ENCODE measurements at places on chromosomes 11 and 22. TPM values are rescaled to one million over a fixed set of nuclear protein-coding genes. Genes with fewer than 3 reads are reported as not detected.
A peak's percentile ranks its signal among the peaks of the same experiment; 100 is the strongest.

GRCh38 chr11:121281698-121282097 is 10.9 kb upstream of the SC5D start:
- H3K4me3 ChIP-seq = no peak overlapping the region
- H3K27me3 ChIP-seq = peaks cover 36% of the 10 kb centered on the region
- DNase-seq = no peak
- no peak overlapping the region for H3K27ac ChIP-seq
- peaks cover 1% of the 10 kb centered on the region for H3K36me3 ChIP-seq

DNA sequence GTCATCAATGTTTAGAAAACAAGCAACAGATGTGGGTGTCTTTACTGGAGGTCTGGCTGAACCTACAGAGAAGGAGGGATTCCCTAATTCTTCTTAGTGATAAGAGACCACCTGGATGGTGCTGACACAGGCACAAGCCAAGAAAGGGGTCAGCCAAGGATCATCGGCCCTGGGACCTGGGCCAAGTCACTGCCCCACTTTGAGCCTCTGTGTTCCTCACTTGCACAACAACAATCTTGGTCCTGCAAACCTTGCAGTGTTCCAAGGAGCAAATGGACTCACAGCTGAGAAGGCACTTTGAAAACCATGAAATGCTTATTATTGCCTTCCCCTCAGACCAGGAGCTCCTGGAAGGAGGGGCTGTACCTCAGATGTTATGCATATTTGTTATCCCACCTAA is 7.0 kb upstream of the KCNE3 start:
- H3K4me1 ChIP-seq = no peaks in the 10 kb centered on the region
- no peak for DNase-seq
- H3K27ac ChIP-seq = no peak overlapping the region
- H3K27me3 ChIP-seq = peaks cover 3% of the 10 kb centered on the region
- H3K4me3 ChIP-seq = no peak overlapping the region
- no peaks in the 10 kb centered on the region for H3K36me3 ChIP-seq

The EMID1 gene
- total RNA-seq = not detected

DNA sequence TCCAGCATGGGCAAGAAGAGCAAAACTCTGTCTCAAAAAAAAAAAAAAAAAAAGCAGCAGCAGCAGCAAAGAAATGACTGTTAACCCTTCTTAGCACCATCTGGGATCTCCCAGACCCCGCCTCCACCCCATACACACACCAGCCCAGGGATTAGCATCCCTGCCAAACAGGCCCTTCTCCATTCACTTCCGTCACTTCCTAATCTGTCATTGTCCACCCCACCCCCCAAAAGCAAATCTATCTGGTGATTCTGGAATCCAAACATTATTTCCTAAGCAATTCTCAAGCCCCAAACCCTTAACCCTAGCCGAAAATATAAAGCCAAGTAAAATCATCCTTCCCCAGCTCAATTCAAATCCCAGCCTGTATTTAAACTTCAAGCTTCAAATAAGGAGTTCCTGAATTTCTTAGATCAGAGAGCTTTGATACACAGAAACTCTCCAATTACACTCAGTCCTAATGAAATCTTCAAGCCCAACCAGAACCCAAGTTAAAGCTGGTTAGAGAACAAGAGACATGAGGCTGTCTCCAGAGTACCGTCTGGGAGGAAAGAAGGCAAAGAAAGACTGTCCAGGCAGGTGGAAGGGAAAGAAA is 6.0 kb upstream of the AHNAK start:
- H3K36me3 ChIP-seq = peaks cover 12% of the 10 kb centered on the region
- H3K4me3 ChIP-seq = peak overlapping the region; percentile 71
- no peak for DNase-seq
- peak overlapping the region; percentile 99 for H3K27ac ChIP-seq
